Right renal cortex interstitium (tissue), 3 donors: ENCODE measurements at places on chromosomes 2 and 18.

GRCh38 chr2:163709270-163709669, 26.5 kb downstream of the FIGN start:
- no peak for DNase-seq

GRCh38 chr2:174166261-174166660, 82.1 kb downstream of the OLA1 start:
- no peak for DNase-seq

GRCh38 chr18:78620326-78620725, 359.3 kb upstream of the SALL3 start:
- DNase-seq, result no peak

DNA sequence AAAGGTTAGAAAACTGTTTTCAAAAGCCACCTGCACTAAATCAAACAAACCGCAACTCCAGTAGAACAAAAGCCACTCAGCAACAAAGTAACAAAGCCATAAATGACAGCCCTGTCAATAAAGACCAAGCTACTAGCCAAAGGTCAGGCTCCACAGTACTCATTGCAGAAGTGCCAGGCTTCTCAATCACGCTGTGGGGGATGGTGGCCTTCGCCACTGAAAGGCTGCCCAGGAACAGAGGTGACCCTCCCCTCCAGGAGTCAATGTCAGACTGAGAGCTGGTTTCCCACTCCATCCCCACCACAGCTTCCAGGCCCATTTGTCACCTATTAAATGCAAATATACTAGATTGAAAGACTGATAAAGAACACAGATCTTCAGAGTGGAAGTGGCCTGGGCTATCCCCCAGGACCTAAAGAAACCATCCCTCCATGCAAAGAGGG, 5.9 kb downstream of the ATP8B1 start:
- DNase-seq, result no peak

- DNase-seq, result no peak
These were observed 413.6 kb upstream of the TCF4 start for GRCh38 chr18:56001576-56001975.

DNA sequence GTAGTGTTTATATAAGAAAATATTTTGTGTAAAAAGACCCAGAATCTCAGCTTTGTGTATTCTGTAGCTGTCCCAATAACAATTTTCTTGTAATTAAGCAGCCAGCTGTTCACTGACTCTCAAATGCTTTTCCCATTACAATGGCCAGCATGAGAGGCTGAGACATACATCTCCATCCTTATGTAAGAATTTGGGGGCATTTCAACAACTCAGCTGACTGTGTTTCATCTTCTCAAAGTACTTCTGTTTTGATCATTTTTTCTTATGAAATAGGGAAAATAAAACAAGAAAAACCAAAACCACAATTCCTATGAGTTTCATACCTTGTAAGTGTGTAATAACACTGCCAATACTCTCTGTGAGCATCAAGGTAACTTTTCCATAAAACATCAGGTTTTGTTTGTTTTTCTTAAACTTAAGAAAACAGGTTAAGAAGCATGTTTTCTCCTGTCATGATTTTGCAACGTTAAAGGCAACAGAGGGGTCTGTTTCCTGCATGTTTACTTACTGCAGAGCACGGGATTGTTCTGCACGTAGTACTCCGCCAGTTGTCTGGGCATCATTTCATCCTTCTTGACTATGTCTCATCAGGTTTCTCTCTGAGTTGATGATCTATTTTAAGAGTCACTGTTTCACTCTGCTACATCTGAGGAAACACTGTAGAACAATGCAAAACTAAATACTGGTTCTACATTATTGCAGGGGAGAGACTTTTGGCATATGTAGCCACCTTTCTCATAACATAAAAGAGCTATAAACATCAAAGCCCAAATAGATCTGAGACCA, 62.9 kb upstream of the CYRIA start:
- no peak for DNase-seq

GRCh38 chr2:96533292-96534073, 3.1 kb upstream of the ARID5A start:
- no peak for DNase-seq

DNA sequence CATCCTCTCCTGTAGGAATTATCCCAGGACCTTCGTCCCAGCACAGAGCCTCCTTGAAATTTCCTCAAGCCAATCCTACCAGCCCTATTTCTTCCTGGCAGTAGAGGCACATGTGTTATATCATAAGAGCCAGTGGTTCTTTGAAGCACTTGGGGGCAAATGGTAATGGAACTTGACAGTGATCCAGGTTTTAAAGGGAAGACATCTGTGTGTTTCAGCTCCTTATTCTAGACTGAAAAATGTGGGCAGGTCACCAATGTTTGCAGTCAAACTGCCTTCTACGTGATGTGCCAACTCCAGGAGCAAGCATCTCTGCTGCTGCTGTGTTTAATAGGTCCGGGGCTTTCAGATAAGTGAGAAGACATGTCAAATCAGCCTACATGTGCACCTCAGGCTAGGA, 157.1 kb downstream of the GALNT14 start:
- no peak for DNase-seq

- DNase-seq, result no peak
These were observed 739.7 kb downstream of the ERBB4 start for GRCh38 chr2:211798868-211799267.

DNA sequence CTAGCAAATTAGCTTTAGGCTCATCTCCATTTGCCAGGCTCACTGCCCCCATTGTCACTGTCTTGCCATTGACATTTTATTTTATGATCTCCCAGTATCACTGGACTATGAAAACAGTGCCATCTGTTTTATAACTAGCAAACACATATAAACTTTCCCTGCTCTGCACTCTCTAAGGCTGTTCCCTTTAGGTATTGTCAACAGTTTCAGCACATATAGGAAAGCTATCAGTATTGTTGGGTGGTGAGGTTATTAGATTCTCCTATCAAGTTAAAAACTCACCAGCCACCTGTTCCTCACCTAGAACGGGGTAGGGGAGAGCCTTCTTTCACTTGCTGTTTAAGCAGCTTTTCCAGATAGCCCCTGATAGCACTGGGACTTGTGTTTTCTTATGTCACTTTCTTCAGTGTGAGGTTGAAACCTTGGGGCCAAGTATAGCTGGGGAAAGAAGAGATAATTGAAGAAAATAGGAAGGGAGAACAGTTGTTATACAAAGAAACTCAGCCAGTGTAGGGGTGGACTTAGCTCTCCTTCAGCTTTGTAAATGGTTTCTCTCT, 32.5 kb downstream of the CFLAR start:
- no peak for DNase-seq

DNA sequence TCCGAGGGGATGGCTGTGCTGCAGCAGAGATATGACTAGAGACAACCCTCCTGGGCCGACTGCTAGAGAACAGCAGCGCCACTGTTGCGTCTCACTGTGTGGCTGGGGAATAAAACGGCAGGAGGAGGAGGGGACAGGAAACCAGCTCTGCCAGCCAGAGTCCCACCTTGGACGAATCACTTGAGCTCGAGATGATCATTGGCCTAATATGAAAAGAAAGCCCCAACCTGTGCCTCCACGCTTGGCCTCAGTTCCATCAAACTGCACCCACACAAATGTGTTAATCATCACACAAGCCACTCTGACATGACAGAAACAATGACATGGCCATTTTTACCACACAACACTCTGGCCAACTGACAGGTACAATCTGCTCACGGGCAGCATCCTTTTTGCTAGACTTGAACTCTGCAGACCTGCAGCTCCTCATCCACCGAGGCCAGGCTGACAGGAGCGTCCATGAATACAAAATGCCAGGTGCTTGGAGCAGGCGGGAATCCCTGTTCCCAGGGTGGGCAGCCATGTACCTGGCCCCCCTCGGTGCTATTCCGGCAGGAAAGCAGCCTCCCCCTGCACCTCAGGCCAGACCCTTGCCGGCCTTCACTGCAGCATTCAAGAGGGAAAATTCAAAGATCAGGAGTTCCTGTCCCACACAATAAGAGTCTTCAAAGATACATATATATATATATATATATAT, 52.3 kb downstream of the PARD6G start:
- DNase-seq, result no peak

GRCh38 chr2:214730248-214730647, 79.2 kb downstream of the BARD1 start:
- no peak for DNase-seq

- DNase-seq, result no peak
These were observed 81.3 kb downstream of the STRADB start for GRCh38 chr2:201532686-201533304.

DNA sequence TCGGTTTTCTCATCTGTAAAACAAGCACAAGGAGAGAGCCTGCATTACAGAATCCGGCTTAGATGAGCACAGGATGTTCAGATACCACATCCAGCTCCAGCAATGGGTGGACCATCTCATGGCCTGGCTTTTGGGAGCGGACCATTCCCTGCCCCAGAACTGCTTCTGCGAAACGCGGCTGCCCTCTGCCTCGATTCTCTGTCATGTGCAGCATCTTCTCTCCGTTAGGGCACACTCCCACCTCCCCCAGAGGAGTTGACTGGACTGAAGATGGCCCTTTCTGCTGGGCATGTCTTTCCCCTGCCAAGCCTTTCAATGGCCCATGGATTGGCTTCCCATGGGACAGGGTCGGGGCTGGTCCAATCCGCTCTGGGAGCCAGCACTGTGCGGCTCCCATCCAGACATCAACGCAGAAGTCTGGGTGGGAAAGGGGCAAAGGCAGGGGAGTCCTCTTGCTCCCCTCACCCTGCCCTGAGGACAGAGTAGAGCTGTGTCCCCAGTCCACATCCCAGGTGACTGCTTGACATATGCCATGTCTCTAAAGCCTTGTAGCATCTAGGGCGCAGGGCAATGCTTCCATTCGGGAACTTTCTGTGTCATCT, 14.3 kb upstream of the FAHD2A start:
- no peak for DNase-seq

DNA sequence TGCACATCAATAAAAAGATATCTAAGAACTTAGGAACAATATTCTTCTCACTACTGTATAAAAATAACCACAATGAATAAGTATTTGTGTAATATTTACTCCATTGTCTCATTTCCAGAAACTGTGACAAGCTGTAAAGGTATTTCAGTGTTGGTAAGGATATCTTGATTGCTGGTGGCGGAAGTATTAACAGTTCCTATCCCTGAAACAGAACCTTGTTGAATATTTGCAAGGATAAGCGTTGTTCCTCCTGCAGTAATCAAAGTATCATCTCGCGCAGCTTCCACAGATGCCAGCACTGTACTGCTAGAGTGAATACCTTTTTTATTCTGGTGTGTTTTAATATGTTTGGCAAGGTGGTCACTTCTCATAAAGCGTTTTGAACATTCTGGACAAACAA, 55.3 kb downstream of the SP3 start:
- no peak for DNase-seq

GRCh38 chr18:77067291-77068061, 65.1 kb downstream of the MBP start:
- no peak for DNase-seq

GRCh38 chr2:39217192-39217550, 26.6 kb downstream of the CDKL4 start:
- no peak for DNase-seq

DNA sequence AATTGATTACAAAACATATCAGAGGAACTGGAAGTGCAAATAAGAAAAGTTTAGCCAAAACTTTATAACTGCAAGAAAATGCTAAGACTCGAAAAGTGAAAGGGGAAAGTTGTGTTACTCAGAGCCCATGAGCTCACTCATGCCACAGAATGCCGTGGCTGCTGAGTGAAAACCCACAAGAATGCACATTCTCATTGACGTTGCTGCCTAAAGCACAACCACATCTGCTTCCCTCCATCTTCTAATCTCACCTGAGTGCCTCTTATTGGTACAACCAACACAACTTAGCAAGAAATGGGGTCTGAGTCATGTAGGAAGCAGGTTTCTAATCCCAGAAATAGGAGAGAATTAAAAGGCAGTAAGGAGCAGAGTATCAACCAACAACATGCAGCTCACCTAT, 259.7 kb downstream of the LNPK start:
- DNase-seq, result no peak

- DNase-seq, result no peak
These were observed 133.1 kb upstream of the SEC11C start for GRCh38 chr18:59006461-59007067.

- DNase-seq, result no peak
These were observed 70.3 kb upstream of the DOCK10 start for GRCh38 chr2:225112362-225113126.

GRCh38 chr2:100292022-100292580, 30.2 kb downstream of the LONRF2 start:
- DNase-seq, result no peak

DNA sequence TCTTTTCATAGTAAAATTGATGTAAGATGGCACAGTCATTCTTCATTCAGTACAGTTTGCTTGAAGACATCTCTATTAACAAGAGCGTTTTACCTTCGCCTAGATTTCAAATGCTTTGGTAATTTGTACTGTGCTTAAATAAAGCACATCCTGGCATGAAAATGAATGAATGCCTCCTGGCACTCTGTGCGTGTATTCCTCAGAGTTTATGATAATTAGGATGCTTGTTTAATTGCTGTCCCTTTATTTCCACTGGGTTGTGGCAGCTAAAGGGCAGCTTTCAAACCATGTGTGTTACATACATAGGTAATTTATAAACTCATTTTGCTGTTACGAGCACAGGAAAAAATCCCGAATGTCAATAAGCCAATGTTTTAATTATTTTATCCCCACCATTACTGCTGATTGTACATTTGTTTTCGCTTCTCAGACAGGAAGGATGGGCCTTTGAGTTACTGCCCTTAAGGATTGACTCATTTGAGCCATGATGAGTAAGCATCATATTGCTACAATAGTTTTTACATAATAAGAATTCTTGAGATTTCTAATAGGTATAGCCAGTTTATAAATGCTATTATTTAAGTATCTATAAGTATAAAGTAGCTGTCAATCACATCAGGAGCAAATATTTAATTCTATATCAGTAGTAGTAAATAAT, 516.5 kb downstream of the XIRP2 start:
- DNase-seq, result no peak

DNA sequence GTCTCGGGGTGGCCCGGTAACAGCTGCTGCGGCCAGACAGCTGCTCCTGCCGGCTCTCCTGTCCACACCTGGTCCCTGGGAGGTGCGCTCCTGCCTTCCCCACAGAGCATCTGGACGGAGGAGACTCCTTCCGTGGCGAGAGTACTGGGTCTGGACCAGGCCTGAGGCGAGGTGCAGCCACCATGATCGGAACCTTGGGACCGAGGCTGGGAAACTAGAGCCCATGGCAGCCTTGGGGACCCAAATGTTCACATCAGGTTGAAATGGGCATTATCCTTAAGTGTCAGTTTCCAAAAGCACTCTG, 628 bp downstream of the GIGYF2 start:
- no peak for DNase-seq

- no peak for DNase-seq
These were observed 54.1 kb upstream of the CAB39 start for GRCh38 chr2:230658577-230658876.

DNA sequence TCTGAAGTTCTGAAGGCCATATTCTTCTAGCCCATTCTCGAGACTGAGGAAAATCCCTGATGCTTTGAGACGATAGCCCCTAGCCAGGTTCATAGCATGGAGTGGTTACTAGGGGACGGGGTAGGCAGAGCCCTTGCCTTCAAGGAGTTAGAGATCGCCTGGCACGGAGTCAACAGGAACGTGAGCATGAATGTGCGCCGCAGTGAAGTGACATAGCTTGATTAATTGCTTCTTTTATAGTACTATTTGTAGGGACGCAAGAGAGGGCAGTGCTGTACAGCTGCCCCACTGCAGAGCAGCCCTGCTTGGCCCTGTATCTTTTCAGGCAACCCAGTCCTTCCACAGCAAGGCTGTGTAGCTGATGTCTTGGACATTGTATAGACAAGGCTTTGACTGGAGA, 26.2 kb downstream of the HRH4 start:
- no peak for DNase-seq
